ENCODE measurements at places on chromosomes 5 and 9. TPM values are rescaled to one million over a fixed set of nuclear protein-coding genes. Genes with fewer than 3 reads are reported as not detected.

HCN1 gene
- total RNA-seq, result 0.24 TPM

RELL2 gene
- total RNA-seq, result 6.0 TPM

FCN2 gene
- not detected for total RNA-seq

LAMC3 gene
- total RNA-seq, result 1.5 TPM

OR2V1 gene
- total RNA-seq, result not detected

SLC6A19 gene
- total RNA-seq, result not detected

GPR150 gene
- not detected for total RNA-seq

CEP78 gene
- 29.9 TPM for total RNA-seq

KCNV2 gene
- total RNA-seq, result not detected

GHR gene
- total RNA-seq, result 1.4 TPM

CMYA5 gene
- total RNA-seq, result 0.21 TPM

ECM2 gene
- 1.5 TPM for total RNA-seq

GOLM1 gene
- 59.1 TPM for total RNA-seq

SLC34A1 gene
- total RNA-seq, result 0.61 TPM

CDO1 gene
- total RNA-seq, result 0.98 TPM

AOPEP gene
- 67.4 TPM for total RNA-seq

BTNL3 gene
- not detected for total RNA-seq

KCNT1 gene
- total RNA-seq, result not detected

PALM2AKAP2 gene
- 12.2 TPM for total RNA-seq

MPDZ gene
- total RNA-seq, result 27.2 TPM

GABRB2 gene
- not detected for total RNA-seq

NUDT12 gene
- total RNA-seq, result 6.4 TPM

PCDHB6 gene
- 10.6 TPM for total RNA-seq

ZNF169 gene
- total RNA-seq, result 2.7 TPM

LIX1 gene
- not detected for total RNA-seq

PAEP gene
- 0.27 TPM for total RNA-seq

SMIM32 gene
- total RNA-seq, result not detected

ADGRD2 gene
- not detected for total RNA-seq

FBP2 gene
- not detected for total RNA-seq

SCGB3A2 gene
- not detected for total RNA-seq

TAS2R1 gene
- total RNA-seq, result not detected

PCDHGA4 gene
- 2.0 TPM for total RNA-seq

Data from A375 (cell line).